ENCODE measurements at places on chromosomes 2 and 18.

DNA sequence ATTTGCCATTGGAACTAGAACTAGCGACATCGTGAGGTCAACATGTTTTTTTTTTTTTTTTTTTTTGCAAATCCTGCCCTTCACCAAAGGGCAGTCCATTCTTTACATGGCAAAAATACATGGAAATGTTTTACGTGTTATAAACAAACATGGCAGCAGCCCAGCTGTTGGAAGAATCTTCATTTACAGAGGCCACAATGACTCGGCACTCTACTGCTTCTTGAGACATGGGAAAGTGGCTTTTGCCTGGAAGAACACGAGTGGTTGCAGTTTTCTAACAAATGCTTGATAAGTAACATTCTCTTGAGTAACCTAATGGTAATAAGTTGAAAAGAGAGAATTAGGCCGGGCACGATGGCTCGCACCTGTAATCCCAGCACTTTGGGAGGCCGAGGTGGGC, 22.8 kb upstream of the POLR1B start:
- DNase-seq, result no peak

GRCh38 chr18:63207143-63207790, 112.3 kb downstream of the BCL2 start:
- peak; percentile 4 for DNase-seq

- DNase-seq, result peak; percentile 53
Measured at GRCh38 chr2:200613692-200614091, 27.9 kb downstream of the AOX1 start.

GRCh38 chr2:53740170-53740569, 27.4 kb upstream of the CHAC2 start:
- peak; percentile 54 for DNase-seq

- DNase-seq, result peak; percentile 27
Measured at GRCh38 chr2:171762879-171763573, 75.8 kb downstream of the DYNC1I2 start.

DNA sequence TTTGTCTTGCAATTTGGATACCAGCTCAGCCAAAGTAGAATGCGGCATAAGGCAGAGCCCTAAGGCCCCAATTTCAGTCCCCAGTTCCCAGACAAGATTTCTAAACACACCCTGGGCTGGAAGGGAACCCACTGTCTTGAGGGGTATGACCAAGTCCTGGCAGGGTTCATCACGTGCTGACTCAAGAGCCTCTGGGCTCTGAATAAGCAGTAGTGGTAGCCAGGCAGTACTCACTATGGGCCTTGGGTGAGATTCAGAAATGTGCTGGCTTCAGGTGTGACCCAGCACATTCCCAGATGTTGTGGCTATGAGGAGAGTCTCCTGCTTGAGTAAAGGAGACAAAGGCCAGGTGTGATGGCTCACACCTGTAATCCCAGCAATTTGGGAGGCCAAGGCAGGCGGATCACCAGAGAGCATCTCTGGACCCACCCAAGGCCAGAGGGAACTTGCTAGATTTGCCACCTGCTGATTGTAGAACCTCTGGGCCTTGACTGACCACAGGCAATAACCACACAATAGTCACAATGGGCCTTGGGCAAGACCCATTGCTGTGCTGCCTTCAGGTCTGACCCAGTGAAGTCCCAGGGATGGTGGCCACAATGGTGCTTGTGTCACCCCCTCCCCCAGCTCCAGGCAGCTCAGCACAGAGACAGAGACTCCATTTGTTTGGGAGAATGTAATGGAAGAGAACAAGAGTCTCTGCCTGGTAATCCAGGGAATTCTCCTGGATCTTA, 74.9 kb downstream of the ATL2 start:
- DNase-seq, result no peak

DNA sequence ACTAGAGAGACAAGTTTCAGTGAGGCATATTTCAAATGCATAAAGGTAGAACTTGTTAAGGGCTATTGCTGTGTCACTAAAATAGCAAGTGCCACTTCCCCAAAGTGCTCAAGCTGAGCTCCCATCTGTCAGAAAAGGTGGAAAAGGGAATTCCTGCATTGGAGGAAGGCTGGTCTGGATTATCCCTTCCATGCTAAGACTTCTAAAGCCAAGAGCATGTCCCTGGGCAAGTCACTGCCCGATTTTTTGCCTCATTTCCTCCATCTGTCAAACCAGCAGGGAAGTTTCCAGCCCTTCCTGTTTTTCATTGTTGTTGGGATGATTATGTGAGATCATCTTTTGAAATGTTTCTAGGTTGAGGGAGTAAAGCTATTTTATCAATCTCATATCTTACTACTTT, 175.5 kb downstream of the SETBP1 start:
- DNase-seq, result no peak

DNA sequence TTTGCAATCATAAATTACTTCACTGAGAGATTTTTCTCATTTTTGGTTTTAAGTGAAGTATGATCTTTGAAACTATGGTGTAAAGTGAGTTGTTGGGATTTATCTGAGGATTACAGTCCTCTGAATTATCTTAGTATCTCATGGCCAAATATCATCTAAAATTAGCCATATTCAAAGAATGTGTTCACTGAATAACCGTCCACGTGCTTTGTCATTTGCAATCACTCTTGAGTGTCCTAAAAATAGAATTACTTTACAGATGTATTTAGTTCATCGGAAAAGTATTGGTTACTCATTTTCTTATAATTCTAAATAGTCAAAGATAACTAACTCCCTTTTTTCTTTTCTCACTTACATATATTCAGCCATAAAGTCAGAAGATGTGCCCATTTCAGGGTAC, 141.2 kb downstream of the RTN4 start:
- peak; percentile 78 for DNase-seq

DNA sequence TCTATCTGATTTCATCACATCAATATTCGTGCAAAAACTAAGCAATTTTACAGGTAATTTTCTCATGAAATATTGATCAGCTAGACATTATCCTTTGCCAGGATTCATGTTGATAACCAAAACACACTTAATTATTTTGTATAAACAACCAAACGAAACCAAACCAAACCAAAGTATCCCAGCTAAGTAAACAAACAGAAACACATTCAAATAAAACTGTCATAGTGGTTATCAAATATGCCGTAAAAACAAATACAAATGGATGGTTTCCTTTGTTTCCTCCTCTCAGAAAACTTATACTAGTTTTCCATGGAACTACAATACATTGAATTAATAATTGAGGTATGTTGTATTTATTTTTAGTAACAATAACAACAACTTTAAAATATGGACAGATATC, 777.4 kb downstream of the DSC3 start:
- DNase-seq, result no peak

- peak; percentile 43 for DNase-seq
Measured at GRCh38 chr2:12032975-12033374, 286.5 kb downstream of the LPIN1 start.

DNA sequence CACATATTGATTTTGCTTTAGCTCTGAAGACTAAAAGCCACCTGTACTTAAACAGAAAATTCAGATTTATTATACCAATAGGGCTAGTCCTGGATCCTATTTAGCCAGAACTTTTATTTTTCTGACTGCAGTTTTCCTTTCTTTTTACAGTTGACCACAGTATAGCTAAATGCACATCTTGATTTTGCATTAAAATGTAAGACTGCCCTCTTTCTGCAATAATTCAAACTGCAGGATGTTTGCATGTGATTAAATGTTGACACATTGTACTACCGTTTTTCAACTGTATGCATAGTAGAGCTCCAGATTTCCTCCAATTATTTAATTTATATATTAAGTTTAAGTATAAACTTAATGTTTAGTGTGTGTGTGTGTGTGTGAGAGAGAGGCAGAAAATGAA, 1262.9 kb downstream of the SUCLG1 start:
- peak; percentile 35 for DNase-seq

DNA sequence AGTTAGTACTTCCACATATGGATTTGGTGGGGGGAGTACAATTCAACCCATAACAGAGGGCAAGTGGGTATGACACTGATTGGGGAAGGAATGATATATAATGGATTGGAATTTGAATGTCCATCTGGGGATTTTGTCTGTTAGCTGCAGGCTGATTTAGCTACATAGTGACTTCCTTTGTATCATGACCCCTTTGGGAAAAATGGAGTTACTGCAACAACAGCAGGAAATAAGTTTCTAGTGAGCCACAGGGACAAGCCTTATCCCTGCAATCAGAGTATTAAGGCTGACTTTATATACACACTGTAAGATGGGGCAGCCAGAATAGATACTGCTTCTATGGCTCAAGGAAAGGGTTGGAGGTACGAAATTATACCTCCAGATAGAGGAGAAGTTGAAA, 404.4 kb upstream of the MEIS1 start:
- DNase-seq, result peak; percentile 24

- no peak for DNase-seq
Measured at GRCh38 chr2:189440644-189440946, 679 bp upstream of the WDR75 start.

DNA sequence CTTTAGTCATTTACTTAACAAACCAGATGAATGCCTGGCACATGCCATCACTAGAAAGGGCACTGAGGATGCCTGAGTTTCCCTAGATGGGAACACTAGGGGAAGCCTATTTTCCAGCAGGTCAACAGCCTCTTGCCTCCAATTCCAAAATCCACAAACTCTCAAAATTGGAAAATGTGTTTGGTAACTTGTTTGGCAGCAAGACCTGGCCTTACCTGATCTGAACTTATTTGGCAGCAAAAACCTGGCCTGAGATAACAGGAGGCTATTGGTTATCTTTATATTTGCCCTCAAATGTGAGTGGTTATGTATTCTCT, 2.6 kb downstream of the LIPG start:
- no peak for DNase-seq

DNA sequence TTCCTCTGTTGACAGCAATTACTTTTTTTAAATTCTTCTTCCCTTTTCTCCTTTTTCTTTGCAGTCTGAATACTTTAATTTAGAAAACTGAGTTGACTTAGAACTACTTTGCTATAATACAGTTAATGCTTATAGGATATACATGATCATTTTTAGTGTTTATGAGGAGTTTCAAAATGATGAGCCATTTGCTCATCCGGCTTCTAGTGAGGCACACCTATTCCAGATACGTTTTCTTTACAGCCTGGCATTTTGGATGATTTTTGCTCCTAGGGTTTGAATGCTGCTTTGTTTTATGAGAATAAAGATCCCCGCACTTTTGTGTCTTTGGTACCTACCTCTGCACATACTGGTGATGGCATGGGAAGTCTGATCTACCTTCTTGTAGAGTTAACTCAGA, 52.8 kb downstream of the EIF5B start:
- peak; percentile 47 for DNase-seq

DNA sequence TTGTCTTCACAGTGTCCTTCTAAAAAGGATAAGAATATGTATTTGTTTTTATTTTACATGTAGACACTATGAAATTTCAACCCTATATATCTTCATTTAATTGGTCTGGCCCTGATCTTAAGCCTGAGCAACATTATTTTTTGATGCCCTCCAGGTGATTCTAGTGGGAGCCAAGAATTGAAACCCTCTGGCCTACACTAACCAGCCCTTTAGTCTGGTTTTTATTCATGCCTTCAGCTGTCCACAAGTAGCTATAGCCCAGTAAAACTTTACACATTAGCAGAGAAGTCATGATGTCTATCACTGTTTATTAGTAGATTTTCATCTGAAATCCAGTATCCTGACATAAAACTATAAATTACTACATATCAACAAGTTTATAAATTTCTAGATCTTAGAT, 52.7 kb upstream of the UBXN4 start:
- no peak for DNase-seq

DNA sequence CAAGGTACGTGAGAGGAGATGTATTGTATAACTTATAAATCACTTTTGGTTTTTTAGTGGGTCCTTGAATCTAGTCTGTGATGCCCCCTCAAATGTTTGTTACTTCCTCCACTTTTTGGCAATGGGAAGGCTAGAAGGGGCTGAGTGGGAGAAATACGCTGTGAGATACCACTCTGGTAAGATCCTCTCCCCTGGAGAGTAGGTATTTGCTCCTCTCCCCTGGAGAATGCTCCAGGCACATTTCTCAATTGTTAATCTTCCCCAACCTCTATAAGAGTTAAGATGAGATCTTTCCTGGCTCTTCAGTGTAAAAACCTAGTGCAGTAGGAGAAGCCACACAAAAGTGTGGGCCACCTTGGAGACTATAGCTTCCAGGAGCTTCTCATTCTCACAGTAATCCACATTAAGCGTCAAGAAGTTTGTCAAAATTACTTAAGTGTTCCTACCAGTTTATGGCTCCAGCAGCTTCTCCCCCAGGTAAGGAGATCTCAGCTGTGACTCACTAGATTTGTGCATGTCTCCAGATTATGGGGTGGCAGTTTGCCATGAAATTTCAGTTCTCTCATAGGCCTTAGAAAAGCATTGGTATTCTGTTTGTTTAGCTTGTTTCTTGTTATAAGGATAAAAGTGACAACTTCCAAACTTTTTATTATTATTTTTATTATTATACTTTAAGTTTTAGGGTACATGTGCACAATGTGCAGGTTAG, 182.6 kb downstream of the FSIP2 start:
- DNase-seq, result no peak

DNA sequence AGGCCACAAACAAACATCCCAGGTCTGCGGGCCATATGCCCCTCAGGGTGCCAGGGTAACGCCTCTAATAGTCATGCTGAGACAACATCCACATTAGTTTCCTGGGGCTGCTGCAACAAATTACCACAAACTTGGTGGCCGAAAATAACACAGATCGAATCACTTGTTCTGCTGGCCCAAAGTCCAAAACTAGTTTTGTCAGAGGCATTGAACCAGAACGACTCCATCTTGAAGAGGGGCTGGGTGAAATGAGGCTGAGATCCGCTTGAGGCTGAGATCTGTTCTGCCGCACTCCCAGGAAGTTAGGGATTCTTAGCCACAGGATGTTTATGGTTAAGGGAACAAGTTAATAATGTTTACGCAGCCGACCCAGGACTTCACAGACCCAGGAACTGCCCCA, 66.7 kb downstream of the COPS8 start:
- DNase-seq, result no peak

GRCh38 chr2:240686460-240686859, 3.8 kb upstream of the AQP12B start:
- no peak for DNase-seq

DNA sequence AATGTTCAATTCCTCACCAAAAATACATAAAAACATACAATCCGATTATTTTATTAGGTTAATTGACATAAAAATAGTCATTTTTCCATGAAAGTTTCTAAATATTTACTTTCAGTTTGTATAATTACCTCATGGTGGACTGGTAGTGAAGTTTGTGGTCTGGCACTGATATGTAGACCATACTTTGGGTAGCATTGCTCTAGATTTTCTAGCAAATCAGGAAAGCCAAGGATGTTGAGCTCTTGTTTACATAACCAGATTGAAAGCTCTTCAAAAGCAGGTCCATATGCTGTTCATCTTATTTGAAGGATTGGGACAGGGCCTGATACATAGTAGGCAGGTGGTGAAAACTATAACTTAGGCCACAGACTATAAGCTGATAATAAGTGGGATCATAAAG, 61.8 kb downstream of the COMMD1 start:
- peak; percentile 20 for DNase-seq

DNA sequence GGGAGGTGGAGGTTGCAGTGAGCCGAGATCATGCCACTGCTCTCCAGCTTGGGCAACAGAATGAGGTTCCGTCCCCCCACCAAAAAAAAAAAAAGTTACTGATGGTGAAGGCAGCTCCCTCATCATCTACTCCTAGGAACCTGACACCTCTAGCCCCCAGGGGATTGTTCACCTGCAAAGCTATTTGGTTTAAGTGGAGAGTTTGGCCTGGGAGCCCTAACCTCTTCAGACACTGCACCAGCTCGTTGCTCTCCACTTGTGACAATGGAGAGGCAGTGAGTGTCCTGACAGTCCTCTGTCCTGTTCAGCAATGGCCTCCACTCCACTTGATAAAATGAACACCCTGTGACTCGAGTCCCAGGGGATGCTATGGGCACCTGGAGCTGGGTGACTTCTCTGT, 43.5 kb downstream of the ATP6V1C2 start:
- no peak for DNase-seq

- no peak for DNase-seq
Measured at GRCh38 chr2:125397535-125398251, 1258.3 kb upstream of the GYPC start.

Data from EH (cell line).